Activated CD4-positive, alpha-beta T cell treated with anti-CD3 and anti-CD28 coated beads for 4 hours (primary cell): ENCODE measurements at places on chromosomes 2 and 18.

GRCh38 chr2:10920764-10921388 is 9.1 kb downstream of the KCNF1 start:
- DNase-seq: no peak

GRCh38 chr2:120391911-120392665 is 46.2 kb downstream of the INHBB start:
- no peak for DNase-seq

DNA sequence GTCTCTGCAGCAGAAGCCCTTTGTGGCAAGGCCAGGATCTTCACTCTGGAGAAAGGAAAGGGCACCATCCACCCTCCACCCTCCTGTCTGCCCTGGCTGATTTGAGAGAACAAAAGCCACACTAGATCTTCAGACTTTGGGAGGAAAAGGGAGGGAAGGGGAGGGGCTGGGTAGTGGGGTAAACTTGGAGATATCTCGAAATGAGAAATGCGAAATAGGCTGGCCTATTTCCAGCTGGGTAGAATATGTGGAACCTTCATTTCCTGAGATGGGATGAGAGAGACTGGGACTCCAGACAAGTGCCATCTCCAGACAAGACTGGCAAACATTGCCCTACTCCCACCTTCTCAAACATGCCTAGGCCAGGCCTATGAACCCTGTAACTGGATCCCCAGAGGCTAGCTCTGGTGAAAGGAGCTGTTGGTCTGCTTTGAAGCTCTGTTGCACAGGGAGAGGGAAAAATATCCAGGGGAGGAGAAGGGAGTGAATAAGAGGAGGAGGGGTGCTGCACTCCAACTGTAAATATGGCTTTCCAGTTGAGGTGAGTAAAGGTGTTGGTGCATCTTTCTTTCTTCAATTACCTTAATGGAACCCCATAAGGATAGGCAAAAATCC is 1.7 kb downstream of the HOXD12 start:
- DNase-seq: no peak

GRCh38 chr2:179193759-179194394 is 70.8 kb downstream of the SESTD1 start:
- DNase-seq: no peak

DNA sequence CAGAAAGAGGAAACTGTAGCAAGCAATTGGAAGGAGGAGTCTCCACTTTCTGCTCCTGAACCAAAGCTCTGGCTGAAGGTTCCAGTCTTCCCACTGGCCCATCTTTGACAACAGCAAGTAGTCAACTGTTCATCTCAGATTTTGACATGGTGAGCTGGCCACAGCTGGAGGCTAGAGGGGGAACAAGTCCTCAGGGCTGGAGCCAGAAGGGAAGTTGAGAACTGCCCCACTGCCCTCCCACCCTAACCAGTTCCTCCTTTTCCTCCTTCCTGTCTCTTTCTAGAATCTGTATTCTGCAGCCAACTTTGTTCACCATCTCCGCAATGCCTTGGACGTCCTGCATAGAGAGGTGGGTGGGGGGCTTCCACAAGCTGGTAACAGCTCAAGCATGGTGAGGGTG is 105.8 kb downstream of the PLB1 start:
- no peak for DNase-seq

DNA sequence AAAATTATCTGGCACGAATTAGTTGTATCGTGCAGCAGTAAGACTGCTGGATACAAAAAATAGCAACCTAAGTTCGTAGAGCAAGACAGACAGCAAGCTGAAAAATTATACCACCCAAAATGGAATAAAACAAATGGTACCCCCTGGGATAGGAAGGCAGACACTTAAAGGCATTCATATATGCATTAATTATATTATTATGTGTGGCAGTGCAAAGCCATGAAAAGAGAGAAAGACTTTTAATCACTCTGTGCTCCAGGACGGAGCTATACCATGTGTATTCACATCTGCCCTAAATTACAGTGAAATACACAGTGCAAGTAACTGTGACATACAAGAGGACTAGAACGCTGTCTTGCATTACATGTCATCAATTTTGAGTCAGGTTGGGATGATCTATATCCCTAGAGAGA is 235.9 kb downstream of the GULP1 start:
- DNase-seq: no peak

- DNase-seq: no peak
Measured at GRCh38 chr2:41691561-41691960, 356.3 kb upstream of the PKDCC start.

DNA sequence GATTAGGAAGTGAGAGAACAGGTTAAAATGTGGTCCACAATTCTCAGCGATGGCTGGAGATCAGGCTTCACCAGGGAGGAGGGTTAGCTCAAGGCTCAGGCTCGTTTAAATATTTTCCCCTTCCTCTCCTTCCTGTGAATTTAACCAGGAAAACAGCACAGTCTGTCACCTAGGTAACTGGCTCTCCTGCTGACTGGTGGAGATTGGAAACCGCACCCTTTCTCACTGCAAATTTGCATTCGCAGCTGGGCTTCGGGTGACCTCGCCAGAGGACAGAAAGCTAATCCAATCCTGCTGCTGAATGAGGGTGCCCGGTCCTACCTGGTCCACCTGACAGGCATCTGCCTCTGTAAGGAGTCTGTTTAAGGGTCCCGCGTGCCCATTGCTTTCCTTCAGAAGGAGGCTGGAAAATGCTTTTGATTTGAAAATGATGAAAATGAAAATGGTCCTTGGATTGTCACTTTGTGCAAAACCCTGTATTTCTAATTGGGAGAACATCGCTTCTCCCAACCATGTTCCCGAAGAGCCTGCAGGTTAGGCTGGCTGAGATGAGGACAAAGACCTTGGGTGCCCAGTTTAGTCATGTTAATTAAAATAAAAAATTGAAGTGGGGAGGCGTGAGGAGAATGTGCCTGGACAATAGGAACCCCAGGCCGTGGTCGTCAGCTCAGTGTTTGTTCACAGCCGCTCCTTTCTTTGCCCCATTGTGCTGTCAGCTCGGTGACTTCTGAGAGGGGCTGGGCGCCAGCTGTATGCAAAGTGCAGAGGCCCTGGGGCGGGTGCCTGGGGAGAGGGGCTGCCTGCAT is 43.4 kb upstream of the MTCL1 start:
- no peak for DNase-seq

DNA sequence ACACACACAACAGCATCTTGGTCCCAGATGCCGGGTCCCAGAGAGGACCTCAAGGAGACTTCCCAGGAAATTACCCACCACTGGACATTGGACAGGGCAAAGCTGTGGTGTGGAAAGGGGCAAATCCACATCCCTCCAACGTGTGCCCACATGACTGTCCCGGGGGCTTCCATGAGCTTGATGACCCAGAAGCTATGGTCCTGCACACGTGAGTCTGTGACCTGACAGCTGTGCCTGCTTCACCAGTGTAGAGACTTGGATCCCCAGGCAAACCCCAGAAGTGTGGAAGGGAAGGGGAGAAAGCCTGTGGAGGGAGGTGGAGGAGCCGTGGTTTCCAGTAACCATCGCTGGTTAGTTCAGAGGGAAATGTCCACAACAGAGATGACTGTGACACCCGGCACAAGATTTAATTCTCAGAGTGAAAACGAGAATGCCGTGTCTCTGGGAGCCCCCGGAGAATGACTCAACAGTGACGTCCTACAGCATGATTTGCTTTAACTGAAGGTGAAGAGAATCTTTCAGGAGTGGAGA is 19.1 kb upstream of the GPR55 start:
- no peak for DNase-seq

DNA sequence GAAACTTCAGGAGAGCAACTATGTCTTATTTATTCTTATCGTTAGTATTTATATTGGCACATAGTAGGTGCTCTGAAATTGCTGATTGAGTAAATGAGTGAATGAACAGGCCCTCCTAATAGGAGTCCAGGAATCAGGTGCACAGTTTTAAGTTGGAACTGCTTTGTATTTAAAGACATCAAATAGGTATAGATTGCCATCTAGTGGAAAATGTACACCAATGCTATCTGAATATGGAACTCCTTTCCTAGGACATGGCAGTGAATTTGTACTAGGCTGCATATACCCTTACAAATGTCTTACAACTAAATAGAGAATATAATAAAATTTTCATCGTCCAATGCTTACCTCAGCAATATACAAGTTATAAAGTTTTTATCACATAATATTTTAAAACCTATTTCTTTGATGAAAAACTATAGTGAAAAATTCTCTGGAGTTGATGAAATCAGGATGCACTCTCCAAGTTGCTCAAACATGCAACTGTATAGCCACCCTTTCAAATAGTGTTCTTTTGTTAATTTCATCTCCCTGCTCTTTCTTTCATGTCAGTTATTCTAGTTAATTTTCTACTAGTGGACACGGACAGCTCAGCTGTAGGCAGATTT is 318.9 kb upstream of the SYT4 start:
- DNase-seq: no peak

DNA sequence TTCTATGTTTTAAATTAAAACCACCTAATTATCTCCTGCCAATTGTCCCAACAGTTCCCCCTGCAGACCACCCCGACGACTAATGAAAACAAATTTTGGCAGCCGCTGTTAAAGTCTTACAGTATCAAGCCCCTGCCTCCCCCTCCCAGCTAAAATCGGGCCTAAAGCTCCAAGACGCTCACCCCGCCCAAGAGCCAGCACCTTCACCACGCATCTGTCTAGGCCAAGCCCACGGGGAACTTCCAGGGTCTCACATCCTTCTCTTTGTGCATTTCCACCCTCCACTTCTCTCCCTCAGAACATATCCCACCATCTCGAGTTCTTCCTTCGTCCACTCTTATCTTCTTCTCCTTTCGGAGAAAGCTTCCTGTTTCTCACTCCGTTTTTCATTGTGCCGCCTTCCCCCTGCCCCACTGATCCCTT is 445 bp downstream of the PRPF40A start:
- peak; percentile 31 for DNase-seq

GRCh38 chr2:65436824-65437221 is 4.4 kb upstream of the SPRED2 start:
- no peak for DNase-seq
